GM23248 (cell line): ENCODE measurements at places on chromosomes 16 and 17. TPM values are rescaled to one million over a fixed set of nuclear protein-coding genes. Genes with fewer than 3 reads are reported as not detected.

DNA sequence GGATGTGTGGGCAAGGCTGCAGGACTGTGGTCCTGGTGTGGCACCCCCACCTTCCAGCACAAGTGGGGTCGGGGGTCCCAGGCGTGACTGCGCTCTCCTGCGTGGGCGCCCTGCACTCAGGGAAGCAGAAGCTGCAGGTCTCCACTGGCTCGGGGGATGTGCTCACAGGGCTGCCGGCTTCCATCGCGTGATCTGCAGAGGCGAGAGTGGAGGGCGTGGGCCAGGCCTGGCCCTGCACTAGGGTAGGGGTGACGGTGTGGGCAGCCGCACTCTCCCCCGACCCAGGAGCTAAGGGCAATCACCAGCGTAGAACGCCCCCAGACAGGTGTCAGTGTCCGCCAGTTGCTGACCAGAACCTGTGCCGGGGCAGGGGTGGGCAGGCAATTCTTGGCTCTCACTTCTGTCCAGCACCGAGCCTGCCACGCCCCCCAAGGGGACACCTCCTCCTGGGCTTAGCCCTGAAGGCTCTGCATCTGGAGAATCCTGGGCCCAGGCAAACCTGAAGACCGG lies 32.3 kb downstream of the TNFRSF13B start:
- no peaks in the 10 kb centered on the region for H3K36me3 ChIP-seq
- no peak overlapping the region for H3K4me3 ChIP-seq
- no peak overlapping the region for H3K27ac ChIP-seq
- DNase-seq: no peak
- H3K4me1 ChIP-seq: no peaks in the 10 kb centered on the region
- H3K27me3 ChIP-seq: peaks cover 21% of the 10 kb centered on the region; the same call in 1 of the 2 replicates

- no peaks in the 10 kb centered on the region for H3K36me3 ChIP-seq
- H3K4me3 ChIP-seq: no peak overlapping the region
- H3K4me1 ChIP-seq: no peaks in the 10 kb centered on the region
- no peak for DNase-seq
Measured at GRCh38 chr16:57601801-57602478, 26.5 kb upstream of the ADGRG1 start.

DNA sequence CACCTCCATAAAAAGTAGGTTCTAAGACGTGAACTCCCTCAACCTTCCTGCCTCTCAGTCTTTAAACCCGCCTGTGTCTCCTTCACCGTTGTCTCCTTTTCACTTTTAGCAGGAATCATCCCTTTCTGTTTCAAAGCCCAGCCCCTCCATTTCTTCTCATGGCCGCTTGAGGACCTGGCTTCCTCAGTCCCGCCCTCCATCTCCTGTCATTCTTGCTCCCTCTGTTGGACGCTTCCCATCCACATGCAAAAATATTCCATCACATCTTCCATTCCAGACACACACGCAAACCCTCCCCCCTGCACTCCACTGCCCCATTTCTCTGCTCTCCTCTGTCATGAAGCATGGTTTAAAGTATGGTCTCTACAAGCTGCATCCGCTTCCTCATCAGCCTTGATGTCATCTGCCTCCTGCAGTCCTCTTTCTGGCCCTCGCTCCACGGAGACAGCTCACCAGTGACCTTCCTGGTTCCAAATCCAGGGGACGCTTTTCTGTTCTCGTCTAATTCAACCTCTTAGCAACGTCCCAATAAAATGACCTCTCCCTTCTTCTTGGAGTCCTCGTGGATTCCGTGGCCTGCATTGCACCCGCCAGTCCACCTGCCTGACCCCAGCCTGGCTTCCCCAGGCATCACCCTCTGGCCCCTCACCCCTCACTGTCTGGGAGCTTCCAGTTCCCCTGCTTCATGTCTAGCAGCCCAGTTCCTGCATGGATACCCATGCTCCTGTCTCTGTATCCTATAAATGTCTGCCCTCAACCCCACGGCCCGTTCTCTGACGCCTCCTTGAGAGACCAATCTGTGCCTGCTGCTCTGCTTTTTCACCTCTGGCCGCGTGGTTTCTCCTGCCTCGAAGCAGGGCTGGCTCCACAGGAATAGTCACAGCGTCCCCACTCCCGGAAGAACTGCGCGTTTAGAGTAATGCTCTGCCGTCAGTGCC lies 26.2 kb downstream of the ANKRD40 start:
- peak; percentile 89 for DNase-seq
- peaks cover 14% of the 10 kb centered on the region for H3K4me1 ChIP-seq
- no peaks in the 10 kb centered on the region for H3K27me3 ChIP-seq
- no peak overlapping the region for H3K27ac ChIP-seq
- no peak overlapping the region for H3K4me3 ChIP-seq
- H3K36me3 ChIP-seq: no peaks in the 10 kb centered on the region

DNA sequence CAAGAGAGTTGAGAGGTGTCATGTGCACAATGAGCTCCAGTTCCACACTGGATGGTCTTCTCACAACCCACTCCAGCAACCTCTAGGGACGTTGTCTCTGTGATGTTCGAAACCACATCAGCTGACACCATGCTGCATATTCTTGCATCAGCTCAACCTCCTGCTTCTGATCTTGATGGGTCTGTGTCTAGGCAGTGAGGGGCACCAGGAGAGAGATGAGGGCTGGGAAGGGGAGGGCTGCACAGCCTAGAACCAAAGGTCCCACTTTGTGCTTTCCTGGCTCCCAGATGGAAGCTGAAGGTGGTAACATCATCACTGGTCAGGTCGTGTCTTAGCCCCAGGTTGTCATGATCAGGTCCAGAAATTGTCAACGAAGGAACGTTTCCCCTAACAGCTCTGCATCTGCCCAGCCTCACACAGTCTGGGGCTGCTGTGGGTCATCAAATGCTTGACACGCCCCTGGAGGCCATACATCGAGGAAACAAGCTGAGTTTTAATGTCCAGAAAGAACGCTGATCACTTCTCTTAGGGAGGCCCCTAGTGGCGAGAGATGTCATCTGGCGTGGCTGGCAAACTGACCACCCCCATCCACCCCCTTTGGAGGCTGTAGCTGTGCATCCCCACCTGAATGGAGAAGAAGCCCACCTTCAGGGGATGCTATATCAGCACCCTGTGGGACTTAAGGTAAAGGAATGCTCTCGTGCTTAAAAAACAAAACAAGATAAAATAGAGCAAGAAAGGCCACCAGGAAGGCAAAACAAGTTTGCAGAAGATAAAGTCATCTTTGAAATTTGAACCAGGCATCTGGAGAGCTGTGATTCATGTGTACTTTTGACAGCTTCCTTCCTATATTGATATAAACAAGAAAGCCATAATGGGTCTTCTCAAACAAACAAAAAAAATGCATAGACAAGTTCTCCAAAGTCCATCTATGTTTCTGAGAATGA lies 58.3 kb downstream of the WIPI1 start:
- H3K27ac ChIP-seq: peak overlapping the region; percentile 61
- H3K4me3 ChIP-seq: peak overlapping the region; percentile 47
- no peaks in the 10 kb centered on the region for H3K27me3 ChIP-seq
- peaks cover 22% of the 10 kb centered on the region for H3K4me1 ChIP-seq
- H3K36me3 ChIP-seq: no peaks in the 10 kb centered on the region

DNA sequence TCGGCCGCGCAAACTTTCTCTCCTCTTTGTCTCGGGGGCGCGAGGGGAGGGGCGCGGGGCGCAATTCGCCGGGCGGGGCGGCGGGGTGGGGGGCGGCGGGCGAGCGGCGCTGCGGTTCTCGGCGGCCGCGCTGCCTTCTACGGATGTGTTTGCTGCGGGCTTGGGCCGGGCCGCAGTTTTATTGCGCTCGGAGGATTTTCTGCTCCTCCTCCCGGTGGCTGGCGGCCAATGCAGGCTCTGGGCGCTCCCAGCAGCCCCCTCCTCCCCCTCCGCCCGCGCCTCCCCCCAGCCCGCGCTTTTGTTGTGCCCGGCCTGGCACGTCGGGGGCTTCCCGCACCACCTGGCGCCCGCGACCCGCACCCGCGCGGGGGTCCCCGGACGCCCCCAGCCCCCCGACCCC lies at the start of gene TIMP2:
TIMP2 (minus strand) TSS at position 154 of the 400 bp plus-strand sequence. CDS start 299 bp downstream, outside the sequence.
- H3K27me3 ChIP-seq: no peaks in the 10 kb centered on the region
- peak within 1 kb of the TSS; percentile 80 for H3K4me3 ChIP-seq
- H3K27ac ChIP-seq: peak within 1 kb of the TSS; percentile 81
- H3K4me1 ChIP-seq: peaks cover 32% of the 10 kb centered on the region

The ADAD2 gene
- total RNA-seq: not detected in 2 replicates

GRCh38 chr17:58520843-58521430 lies 6.5 kb upstream of the MTMR4 start:
- no peaks in the 10 kb centered on the region for H3K27me3 ChIP-seq
- H3K27ac ChIP-seq: no peak overlapping the region
- no peaks in the 10 kb centered on the region for H3K36me3 ChIP-seq
- peaks cover 12% of the 10 kb centered on the region for H3K4me1 ChIP-seq
- H3K4me3 ChIP-seq: no peak overlapping the region
- DNase-seq: peak; percentile 40
